ENCODE measurements at places on chromosomes 13 and 19.

DNA sequence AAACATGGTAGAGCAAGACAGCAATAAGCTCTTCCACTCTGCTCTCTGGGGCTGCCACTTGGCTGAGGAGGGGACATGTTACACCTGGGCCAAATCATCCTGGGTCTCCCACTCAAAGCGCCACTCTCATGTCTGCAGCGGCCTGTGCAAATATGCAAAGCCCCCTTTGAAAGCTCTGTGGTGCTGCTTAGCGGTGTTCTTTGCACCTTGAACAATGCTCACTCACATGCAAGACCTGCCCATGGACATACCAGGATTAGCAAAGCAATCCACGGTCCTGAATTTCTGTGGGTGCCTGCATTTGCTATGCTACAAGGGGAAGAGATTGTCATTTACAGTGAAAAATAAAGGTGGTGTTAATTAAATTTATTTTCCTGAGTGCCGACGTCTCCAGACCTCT is 48.6 kb downstream of the MRPL57 start:
- DNase-seq, result no peak

DNA sequence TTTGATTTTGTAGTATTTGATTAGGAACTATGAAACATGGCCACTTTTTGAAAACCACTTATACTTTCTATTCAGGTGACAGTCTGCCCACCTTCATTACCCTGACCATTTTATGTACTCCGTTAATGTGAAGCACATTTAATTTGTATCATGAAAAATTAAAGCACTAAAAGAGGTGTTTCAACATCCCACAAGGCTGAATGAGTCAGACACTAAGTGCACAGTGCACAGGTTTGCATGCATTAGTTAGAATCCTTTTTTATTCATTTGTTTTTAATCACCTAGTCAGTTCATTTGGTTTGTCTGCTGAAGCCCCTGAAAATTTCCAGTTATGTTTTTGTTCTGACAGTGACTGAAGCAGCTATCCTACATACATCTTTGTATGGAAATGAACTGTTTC is 271.0 kb downstream of the SLITRK5 start:
- no peak for DNase-seq

DNA sequence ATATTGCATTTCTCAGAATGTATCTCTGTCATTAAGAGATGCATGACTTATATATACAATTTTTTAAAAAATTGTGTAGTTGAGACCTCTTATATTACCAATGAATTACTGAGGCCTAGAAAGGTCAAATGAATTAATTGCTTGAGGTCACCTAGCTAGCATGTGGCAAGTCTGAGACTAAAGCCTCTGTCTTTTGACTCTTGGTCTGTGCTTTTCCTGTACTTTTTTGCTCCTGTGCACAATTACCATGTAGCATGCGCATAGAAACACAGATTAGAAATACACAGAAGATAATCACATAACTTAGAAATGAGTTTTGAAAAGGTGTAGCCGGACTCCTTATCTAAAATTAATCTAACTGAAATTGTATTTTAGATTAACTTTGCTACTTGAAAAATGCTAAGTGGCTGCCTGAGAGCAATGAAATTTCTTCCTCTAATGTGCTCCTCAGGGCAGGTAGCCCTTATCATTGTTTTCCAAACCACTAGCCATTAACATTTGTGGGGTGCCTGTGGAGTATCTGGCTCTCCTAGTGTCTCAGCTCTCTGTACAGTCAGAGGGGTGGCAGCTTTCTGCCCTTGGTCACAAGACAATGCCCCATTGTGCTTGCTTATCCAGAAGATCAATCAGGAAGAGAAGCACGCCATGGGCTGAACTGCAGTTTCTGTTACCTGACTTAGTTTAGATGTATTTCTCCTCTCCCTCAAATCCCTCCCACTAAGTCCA is 119.6 kb downstream of the RFC3 start:
- DNase-seq, result no peak

DNA sequence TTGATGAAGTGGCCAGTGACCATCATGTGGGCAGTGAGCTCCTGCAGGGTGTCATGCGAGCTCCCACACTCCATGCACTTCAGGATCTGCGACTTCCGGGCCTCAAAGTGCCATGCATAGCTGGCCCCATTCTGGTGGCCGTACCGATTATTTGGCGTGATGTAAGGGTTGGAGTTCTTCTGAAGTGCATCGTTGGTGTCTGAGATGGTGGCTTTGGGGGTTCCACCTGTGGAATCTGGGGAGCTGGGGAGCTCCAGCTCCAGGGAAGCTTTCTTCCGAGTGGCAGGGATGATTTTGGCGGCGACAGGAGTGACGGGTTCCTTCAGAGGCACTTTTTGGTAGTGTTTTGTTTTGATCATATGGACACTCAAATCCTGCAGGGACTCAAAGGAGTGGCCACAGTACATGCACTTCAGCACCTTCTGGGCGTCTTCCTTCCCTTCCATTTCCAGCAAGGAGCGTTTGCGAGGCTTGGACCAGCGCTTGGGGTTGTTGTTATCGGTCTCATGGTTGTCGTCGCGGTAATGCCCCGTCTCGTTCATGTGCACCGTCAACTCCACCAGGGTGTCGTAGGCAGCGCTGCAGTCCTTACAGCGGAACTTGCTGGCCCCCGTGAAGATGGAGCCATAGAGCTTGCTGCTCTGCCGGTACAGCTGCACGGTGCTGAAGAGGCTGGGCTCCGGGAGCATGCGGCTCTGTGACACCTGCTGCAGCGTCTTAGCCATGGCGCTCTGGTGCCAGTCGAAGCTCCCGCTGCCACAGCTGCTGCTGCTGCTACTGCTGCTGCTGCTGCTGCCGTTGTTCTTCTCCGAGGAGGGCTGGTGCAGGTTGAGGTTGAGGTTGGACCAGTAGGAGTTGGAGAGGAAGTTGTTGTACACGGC is 70.4 kb downstream of the TSHZ3 start:
- no peak for DNase-seq

DNA sequence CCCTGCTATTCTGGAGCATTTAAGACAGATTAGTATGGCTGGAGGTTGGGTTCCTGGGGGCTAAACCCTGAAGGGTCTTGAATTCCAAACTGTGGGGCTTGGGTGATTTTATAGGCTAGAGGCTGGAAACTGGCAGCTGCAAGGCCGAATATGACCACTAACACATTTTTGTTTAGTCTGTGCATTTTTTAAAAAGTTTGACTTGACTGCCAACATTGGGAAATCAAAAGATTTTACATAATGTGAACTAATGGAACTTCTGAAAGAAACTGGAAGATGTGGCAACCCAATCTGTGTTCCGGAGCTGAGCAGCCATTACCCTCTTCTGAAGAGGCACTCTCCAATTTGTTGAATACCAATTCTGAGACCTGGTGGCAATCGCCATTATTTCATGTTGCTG is 5.1 kb downstream of the ZNF784 start:
- DNase-seq, result no peak

DNA sequence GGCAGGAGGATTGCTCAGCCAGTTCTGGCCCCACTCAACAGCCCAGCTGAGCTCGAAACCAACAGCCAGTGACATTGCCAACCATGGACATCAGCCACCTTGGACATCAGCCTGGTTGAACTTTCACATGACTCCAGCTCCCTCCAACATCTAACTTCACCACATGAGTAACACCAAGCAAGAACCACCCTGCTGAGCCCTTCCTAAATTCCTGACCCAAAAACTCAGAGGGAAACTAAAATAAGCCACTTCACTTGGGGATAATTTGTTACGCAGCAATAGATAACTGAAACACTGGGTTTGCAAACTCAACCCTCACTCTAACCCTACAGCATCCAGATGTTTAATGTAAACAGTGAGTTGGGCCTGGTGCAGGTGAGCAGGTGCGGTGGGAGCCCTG is 10.7 kb upstream of the LRFN3 start:
- no peak for DNase-seq

- no peak for DNase-seq
Measured at GRCh38 chr13:112061367-112062061, 5.4 kb upstream of the SOX1 start.

DNA sequence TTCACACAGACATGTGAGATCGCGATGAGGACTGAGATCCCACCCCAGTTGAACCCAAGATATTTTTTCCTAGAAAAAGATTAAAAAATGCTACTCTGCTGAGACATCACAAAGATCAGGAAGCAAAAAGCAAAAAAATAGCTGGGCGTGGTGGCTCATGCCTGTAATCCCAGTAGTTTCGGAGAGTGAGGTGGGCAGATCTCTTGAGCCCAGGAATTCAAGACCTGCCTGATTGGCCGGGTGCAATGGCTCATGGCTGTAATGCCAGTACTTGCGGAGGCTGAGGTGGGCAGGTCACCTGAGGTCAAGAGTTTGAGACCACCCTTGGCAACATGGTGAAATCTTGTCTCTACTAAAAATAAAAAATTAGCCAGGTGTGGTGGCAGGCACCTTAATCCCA is 1.1 kb downstream of the FUT3 start:
- no peak for DNase-seq

DNA sequence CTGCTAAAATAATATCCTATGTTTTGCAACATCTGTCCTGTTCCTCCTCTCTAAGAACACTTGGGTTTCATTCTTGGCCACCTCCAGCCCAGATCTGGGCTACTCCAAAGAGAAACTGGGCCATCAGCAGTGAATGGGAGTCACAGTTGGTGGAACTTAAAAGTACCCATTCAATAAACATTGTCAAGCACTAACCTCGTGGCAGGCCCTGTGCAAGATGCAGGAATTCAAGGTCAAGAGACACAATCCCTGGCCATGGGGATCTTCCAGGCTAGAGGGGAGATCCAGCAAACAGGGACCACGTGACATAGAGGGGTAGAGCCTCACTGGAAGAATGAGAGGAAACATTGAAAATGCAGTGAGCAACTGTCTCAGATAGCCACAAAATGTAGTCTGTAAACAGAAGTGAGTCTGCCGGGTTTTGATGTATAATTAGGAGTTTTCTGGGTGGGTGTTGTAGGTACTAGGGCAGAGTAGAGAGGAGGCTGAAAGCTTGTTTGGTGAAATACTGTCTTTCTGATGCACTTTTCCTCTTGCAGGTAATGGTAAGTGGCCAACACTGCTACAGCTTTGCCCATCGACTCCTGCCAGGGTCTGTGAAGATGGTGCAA is 14.8 kb upstream of the EID2 start:
- DNase-seq, result no peak

DNA sequence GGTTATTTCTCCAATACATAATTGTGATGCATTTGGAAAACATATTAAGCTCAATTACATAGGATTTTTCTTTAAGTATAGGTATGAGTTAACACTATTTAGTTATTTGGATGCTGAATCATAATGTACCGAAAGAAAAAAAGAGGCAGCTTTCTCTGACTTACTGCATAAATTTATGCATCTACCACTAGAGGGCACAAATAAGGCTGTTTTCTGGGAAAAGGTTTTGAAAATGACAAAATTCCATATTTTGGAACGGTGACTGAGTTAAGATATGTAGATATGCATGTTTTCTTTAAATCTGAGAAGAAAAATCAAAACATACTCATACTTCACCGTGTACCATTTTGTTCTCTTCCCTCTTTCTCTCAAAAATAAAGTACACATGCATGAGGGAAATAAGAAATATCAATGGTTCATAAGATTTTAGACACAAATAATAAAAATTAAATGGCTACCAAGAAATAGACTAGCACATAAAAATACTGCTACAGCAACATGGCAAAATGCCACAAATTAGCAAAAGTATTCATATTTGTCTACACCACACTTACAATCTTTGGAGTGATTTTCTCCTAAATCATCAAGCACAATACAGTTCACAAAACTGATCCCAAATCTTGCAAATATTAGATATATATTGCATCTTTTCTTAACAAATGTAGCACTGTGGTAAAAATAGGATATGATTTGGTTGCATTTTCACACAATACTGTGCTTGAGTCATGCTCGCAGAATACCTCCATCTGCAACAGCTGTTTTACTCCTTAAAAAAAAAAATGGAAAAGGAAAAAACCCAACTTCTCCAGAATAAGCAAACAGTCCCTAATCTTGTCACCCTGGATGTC is 260.0 kb downstream of the FGF14 start:
- no peak for DNase-seq

- DNase-seq, result no peak
Measured at GRCh38 chr19:56066152-56067023, 54.7 kb downstream of the ZNF787 start.

GRCh38 chr19:42542791-42543190 is 14.5 kb upstream of the CEACAM1 start:
- no peak for DNase-seq

- DNase-seq, result no peak
Measured at GRCh38 chr19:1452802-1453524, 3.0 kb downstream of the APC2 start.

- no peak for DNase-seq
Measured at GRCh38 chr19:6887316-6887715, at the start of gene ADGRE1. ADGRE1 (plus strand) TSS chr19:6887579; CDS start chr19:6887609, 30 bp downstream.

DNA sequence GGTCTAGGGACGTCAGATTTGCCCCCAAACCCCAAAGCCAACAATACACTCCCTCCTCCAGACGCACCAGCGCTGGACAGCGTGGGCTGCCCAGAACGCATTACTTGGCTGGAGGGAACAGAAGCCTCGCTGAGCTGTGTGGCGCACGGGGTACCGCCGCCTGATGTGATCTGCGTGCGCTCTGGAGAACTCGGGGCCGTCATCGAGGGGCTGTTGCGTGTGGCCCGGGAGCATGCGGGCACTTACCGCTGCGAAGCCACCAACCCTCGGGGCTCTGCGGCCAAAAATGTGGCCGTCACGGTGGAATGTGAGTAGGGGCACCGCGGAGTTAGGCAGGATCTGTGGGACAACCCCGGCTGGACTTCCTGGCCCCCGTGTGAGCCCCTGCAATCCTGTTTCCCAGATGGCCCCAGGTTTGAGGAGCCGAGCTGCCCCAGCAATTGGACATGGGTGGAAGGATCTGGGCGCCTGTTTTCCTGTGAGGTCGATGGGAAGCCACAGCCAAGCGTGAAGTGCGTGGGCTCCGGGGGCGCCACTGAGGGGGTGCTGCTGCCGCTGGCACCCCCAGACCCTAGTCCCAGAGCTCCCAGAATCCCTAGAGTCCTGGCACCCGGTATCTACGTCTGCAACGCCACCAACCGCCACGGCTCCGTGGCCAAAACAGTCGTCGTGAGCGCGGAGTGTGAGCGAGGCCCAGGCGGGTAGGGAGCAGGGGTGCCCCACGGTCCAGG is 4.0 kb downstream of the ICAM5 start:
- no peak for DNase-seq

DNA sequence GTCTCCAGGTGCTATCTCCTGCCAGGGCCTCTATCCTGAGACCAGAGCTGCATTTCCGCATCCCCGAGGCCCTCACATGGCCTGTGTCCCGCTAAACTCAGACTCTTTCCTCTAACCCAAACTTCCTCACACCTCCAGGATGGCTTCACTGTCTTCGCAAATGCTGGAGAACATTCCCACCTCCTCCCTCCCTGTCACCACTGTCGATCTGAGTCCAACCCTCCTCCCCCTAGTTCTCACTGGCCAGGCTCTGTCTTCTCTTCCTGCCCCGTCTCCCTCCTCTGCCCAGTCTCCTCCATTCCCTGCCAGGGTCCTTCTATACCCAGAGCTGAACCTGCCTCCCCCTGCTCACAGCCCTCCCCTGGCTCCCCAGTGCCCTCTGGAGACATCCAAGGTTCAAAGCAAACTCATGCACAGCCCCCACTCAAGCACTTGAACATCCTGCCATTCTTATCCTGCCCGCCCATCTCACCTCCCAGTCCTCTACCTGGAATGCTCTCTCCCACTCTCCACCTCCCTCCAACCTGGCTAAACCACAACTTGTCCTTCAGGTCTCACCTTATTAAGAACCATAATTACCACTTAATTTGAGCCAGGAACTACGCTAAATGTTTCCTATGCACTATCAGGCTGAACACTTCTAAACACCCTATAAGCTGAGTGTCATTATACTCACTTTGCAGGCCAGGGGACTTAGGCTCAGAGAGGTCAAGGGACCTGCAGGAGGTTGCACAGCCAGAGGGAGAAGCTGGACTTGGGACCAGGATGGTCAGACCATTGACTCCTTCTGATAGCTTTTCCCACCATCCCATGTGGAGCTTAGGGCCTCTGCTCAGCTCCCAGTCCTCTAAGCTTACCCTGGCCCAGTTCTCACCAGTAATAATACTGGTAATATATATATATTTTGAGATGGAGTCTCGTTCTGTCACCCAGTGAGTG is 961 bp upstream of the VSIG10L start:
- DNase-seq, result no peak
